ENCODE measurements at places on chromosomes 3 and 15.

GRCh38 chr3:31579828-31580227 lies 47.1 kb downstream of the STT3B start:
- no peak for DNase-seq

DNA sequence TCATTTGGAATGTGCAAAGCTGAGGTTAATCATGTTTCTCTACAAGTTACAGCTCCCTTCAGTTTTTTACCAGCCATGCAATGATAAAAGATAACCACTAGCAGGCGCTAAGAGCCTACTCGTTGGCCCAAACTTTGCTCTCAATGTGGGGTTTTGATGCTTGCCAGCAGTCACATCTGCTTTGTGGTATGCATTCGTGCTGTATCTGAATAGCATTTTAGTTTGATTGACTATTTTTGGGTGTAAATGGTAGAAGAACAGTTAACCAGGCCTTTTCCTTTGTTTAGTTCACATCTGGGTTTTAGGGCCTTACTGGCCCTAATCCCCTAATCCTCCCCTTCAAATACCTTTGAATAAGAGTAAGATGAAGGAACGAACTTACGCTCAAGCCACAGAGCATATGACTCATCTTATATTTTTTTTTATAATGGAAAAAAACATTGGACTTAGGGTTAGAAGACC lies 4.4 kb upstream of the CLDN11 start:
- peak; percentile 59 for DNase-seq

DNA sequence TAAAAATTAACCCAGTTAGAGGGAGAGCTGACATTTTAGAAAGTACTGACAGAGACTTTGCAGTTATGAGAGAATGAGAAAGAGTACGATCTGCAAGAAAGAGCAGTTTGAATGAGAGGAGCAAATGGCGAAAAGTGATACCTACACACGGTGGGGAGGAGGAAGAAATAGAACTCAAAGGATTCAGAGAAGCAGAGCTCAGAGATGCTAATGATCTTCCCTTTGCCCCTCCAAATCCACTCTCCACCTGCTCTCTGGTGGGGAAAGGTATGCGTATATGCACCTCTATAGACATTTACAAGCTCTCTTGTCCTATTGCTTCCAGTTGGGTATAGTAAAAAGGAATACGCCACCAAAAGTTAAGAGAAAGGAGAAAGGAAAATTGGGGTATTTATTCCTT lies 123.3 kb upstream of the TTC14 start:
- no peak for DNase-seq

DNA sequence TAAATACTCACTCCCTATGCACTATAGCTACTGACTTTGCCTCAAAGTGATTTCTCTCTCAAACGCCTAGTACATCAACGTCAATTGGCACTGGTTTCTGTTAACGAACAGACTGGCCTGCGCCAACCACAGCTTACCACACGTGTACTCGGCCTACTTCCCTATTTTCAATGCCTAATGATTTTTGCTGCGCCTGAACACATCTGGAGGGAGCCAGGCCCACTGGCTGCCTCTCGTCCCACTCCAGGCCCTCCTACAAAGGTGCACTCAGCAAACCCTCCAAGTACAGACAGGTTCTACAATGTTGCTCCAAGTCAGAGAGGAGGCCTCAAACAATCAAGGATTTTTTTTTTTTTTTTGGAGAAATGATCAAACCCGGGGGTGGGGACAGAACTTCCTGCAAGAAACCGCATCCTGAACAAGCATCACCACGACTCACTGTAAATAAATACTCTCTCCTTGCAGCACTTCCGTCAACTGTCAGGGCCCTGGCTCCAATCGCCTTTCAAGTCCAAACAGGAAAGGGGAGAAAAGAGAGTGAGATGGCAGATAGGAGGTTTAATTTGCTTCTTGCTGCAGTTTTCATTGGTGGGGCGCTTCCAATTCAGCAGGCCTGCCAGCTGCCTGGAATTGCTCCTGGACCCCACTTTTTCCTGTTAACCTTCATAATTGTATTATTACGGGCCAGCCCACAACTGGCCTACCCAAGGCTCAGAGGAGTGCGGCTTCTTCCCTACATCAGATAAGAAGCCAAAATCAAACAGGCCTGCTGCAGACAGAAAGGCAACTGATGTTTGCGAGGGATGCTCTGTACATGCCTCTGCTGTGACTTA lies 139.3 kb downstream of the FOXP1 start:
- no peak for DNase-seq

DNA sequence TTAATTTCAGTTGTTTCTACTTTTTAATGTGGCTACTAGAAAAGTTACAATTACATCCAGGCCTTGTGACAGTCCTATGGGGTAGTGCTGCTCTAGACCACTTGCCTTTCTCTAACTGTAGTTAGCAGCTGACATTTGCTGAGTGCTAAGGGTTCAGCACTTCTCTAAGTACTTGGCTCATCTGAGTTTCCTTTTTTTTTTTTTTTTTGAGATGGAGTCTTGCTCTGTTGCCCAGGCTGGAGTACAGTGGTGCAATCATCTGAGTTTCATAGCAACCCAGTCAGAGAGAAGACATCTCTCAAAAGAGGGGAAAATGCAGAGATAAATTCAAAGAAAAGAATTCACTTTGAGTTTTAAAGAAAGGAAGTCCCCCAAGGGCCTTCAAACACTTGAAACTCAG lies 130.8 kb downstream of the MYLK start:
- DNase-seq = no peak

DNA sequence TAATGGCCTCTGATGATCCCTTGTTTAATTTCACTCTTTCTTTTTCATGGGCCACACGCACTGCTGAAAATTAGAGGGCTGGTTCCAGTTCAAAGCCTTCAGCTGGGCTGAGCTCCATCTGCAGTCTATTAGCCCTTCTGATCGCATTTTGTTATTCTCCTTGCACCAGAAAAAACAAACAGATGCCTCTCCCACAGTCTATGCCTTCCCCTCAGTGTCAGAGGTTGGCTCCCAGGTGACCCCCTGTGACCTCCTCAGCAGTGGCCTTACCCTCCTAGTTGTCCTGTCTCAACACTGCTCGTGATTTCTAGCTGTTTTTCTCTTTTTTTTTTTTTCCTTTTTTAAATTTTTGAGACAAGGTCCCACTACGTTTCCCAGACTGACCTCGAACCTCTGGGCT lies 77.1 kb upstream of the PRTG start:
- no peak for DNase-seq

- no peak for DNase-seq
These were observed 127.6 kb upstream of the LMOD3 start for GRCh38 chr3:69250014-69250413.

DNA sequence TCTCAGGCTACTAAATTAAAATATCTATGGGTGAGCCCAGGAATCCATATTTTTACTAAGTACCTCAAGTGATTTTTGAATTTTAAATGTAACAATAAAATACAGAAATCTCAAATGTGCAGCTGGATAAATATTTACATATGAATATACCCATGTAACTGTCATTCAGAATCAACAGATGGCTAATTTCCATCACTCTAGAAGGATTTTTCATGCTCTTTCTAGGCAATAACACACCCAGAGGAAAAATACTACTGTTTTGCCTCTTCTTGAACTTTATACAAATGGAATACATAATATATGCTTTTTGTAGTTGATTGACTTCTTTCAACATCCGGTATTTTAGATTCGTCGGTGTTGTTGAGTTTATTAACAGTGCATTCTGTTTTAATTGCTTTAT lies 601.3 kb upstream of the NECTIN3 start:
- DNase-seq = no peak

- no peak for DNase-seq
These were observed 779 bp downstream of the ST3GAL6 start for GRCh38 chr3:98763819-98764418.
